AG04449 (cell line): ENCODE measurements at places on chromosomes 16 and 17.

GRCh38 chr17:55883149-55883548 is 132.3 kb downstream of the PCTP start:
- no peak for DNase-seq

DNA sequence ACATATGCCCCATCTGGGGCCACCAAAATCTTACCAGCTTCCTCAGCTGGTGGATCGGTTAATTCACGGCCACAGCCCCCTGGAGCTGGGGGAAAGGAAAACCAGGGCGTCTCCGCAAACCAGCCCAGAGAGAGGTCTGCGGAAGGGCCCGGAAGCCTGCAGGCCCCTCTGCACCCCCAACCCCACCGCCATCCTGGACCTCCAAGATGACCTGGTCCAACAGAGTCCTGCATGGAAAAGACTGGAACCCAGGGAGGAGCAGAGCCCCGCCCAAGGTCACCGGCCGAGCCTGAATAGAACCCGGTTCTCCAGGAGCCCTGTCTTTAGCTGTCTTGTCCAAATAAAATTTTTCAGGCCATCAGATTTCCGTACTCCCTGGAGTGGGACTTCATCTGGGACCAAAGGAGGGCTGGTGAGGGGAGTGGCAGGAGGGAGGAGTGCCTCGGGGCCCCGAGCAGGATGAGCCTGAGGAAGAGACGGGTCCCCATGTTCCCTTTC is 37.4 kb upstream of the NDRG4 start:
- no peak for DNase-seq

DNA sequence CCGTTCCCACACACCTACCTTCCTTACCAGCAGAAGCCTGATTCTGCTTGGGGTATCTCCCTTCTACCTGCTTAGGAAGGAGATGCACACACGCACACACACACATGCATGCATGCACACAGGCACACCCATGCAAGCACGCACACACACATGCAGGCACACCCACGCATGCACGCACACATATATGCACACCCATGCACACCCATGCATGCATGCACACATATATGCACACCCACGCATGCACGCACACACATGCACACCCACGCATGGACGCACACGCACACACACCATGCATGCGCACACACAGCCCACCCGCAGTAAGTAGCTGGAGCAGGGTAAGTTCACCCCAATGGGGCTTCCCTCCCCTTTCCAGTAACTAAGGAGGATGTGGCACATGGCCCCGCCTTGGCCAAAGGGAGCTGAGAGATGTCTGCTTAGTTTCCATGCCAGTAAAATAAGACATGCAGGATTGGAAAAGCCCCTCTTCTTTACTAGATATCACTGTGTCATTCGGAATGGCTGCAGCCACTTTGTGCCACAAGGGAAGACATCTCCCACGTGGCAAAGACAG is 33.7 kb downstream of the ADCY9 start:
- no peak for DNase-seq

DNA sequence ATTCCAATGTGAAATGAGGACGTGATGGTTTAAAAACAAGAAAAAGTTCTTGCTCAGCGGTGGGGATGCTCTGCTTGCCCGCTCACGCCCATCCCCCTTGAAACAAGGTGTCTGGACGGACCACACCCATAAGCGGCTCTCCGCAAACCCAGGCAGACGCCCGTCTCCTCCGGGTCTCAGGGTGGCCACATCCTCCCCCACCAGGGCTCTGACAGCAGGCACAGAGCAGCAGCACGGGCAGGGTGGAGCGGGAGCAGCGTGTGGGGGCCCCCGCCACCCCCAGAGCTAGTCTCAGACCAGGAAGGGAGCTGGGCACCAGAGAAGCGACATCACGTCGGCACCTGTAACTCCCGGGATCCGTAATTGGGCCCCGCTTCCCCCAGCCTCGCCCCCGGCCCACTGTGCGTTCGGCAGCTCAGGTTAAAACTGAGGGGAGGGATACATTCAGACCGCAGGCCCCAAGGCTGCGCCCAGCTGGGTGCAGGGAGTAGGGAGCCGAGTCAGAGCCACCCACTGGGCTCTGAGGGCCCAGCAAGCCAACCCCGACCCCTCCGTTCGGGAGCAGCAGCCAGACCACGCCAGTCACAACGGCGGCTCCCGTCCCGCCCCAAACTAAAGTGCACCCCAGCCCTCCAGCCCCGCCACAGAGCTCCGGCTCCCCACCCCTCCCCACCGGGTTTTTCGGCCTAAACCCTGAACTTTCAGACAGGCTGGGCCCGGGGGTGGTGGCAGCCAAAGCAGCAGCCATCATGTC is 22.0 kb downstream of the CLUH start:
- no peak for DNase-seq

DNA sequence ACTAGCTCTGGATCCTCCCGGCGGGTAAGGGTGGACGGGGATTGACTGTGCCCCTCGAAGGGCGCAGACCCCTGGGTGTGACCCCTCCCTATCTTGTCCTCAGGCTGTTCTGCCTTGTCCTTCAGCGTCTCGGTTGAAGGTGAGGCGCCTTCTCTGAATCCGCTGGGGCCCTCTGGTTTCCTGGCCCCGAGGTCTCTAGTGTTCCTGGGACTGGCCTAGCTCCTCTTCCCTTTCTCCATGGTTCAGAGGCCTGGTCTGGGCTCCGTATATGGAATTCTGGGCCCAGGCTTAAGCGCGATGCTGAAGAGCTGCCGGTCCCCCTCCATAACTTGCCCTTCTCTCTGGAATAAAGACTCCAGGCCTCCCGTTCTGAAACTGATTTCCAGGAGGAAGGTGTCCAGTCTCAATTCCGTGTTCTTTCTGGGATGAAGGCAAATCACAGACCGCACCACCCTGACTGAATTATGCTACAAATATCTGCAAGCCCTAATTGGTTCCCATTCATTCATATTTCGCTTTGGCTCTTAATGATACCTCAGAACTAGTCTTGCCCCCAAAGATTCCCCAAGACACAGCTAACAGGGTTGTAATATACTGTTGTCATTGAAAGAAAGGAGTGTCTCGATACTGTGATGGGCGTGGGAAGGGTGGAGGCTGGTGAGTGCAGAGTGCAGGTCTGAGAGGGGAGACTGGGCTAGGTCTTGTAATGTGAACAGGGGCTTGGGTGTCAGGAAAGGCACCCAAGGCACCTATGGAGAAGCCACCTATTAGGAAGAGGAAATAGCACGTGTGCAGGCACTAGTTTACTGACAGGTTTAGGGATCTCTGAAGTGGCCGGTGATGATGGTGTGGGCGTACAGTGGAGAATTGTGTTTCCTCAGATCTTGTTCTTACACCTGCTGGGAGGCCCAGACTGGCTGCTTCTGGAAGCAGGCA is 851 bp downstream of the EDC4 start:
- DNase-seq = no peak

DNA sequence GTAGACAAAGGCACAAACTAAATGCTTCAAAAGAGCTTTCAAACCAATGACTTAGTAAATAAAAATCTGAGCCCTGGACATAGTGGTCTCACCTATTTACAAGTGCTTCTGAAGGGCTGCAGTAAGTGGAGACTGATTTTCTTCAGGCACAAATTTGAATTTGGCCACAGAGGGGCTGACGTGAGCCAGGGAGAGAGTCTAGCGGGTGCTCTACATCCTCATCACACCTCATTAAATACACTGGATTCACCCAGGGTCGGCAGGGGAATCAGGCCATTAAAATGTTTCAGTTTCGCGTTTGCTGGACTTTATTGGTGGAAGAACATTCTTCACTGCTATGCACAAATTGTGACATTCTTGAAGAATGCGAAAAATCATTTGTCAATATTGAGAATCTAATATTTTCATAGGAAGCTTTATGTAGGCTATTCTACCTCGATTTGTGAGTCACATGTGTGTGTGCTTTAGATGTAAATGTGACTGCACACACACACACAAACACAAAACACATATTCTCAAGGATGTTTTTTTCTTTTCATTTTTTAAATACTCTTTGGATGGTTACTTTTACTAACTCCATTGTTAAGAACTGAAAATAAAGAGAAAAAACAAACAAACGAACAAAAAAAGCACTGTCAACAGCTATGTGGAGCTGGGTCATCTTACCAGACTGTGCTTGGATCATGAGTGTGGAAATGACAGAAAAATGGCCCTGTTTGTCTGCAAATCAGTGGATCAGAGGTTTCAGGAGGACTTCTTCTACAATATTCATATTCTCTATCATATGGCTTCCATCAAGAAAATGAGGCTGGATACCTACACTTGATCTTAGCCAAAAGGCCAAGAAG is 58.9 kb downstream of the CDH11 start:
- no peak for DNase-seq

GRCh38 chr16:56161658-56162057 is 29.6 kb upstream of the GNAO1 start:
- no peak for DNase-seq

DNA sequence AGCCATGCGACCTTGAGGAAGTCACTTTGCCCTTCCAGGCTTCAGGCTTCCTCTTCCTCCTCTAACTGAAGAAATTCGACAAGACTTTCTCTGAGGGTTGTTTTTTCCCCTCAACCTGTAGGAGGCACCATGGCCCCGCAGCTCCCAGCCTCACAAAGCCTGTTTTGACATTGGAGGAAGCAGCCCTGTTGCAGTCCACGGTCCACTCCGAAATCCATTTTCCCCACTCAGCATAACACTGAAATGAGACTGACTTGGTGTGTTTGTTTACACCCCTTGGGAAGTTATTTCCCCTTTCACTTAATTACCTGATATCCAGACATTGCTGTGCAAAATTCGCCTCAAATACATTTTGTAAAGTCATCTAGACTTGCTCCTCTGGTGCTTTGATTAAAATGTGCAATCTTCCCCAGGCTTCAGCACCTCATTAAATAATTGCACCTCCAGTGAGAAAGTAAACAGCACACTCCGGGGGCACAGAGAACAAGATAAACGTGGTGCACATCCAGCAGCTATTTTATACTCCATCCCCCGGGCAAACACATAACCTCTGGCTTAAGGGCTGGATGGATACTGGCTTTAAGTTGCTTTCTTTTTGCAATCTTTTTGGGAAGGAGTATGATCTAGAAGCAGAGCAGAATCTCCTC is 41.4 kb upstream of the PIRT start:
- no peak for DNase-seq

DNA sequence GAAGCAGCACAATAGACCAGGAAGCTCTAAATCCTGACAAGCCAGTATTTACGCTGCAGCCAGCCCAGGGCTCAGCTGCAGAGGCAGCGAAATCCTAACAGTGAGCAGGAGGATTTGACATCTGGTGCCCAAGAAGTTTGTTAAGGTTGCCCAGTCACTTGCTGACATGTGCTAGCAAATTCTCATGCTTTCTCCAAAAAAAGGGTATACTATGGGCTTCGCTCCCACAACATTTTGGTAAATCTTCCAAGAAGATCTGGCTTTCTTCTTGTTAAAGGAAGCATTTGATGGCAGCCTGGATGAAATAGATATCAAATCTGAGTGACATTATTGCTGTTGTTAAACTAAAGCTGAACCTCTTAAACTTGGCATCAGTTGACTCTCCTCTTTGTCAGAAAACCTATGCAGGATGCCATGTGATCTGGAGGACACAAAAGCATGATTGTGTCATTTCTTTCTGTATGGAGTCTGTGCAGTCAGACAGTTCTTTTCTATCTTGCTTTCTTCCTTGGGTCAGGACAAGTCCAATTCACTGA is 949.7 kb upstream of the RBFOX1 start:
- no peak for DNase-seq

- no peak for DNase-seq
These were observed 14.6 kb downstream of the ALOX12B start for GRCh38 chr17:8072729-8073461.

- peak; percentile 44 for DNase-seq
These were observed 37.8 kb downstream of the GLG1 start for GRCh38 chr16:74568961-74569631.

- no peak for DNase-seq
These were observed 4.8 kb downstream of the DPEP3 start for GRCh38 chr16:67975321-67976105.

DNA sequence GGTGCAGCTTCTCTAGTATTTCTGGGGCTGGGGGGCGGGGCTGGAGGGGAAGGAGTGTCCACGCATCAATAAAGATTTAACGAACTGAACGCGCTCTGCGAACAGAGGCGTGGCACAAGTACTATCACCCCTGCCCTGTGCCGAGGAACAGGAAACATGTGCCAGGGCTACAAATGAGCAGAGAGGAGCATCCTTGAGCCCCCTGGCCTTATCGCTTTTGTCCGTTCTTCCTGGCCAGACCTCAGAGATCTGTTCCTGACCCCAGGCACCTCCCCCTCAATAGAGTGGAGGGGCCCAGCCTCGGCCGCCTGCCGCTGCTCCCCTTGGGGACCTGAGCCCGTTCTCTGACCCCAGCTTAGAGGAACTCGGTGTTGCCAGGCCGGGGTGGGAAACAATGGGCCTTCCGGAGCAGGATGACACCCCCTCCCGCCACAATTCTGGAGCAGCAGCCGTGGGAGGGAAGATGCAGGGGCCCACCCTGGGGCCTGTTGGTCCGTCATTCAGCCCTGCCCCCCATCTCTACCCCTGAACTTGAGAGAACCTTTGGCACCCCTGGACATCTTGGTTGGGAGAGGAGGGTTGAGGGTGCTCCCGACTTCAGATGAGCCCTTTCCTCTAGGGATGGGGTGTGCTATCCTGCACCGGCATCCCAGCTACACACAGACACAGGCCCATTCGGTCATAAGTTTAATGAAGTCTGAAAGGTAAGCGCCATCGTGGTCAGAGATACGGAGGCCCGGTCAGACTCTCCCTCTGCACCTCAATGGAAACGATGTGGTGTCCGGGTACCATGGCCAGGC is 1.1 kb downstream of the NAA38 start:
- DNase-seq = no peak

DNA sequence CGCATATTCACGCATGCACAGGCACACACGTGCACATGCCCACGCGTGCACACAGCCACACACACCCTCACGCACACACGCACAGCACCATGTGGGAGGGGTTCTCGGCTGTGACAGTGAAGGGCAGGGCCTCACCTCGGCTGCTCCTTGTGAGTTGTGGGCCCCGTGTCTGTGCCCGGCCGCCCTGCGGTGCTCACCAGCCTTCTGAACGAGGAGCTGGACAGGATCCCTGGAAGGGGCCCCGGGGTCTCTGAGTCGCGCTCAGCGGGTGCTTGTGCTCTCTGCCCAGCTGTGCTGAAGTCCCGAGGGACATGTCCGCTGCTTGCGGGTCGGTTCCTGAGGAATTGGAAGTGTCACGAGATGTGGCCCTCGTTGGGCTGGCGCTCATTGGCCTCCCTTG is 16.1 kb downstream of the TSC2 start:
- no peak for DNase-seq

- DNase-seq = no peak
These were observed 7.1 kb downstream of the GLYR1 start for GRCh38 chr16:4839942-4840341.
